GM23338 (cell line): ENCODE measurements at places on chromosomes 2 and 18. TPM values are rescaled to one million over a fixed set of nuclear protein-coding genes. Genes with fewer than 3 reads are reported as not detected.

- no peak for DNase-seq
Observed at GRCh38 chr2:30226144-30227032, 4.9 kb upstream of the LBH start.

GRCh38 chr2:30666266-30666874 lies 140.9 kb downstream of the CAPN13 start:
- peak; percentile 40 for DNase-seq

- DNase-seq: no peak
Observed at GRCh38 chr2:195322324-195322723, 334.7 kb upstream of the SLC39A10 start.

- DNase-seq: no peak
Observed at GRCh38 chr2:103363639-103364038, 601.8 kb downstream of the TMEM182 start.

DNA sequence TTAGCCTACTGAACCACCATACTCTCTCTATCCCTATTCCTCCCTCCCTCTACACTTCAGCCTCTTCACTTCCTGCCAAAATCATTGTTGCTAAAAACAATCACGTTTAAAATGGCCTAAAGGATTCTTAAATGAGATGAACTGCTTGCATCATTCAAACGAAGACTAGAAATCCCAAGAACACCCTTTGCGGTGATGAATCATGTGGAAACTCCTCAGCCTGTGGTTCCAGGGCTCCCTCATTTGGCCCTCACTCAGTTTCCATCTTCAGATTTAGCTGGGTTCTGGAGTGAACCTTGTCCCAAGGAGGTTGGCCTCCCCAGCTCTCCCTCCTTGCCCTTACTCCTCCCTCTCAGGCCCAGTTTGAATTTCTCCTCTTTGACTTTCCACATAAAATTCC lies 125.6 kb upstream of the CDC42EP3 start:
- no peak for DNase-seq

- no peak for DNase-seq
Observed at GRCh38 chr2:224734949-224735348, 18.8 kb upstream of the CCDC195 start.

DNA sequence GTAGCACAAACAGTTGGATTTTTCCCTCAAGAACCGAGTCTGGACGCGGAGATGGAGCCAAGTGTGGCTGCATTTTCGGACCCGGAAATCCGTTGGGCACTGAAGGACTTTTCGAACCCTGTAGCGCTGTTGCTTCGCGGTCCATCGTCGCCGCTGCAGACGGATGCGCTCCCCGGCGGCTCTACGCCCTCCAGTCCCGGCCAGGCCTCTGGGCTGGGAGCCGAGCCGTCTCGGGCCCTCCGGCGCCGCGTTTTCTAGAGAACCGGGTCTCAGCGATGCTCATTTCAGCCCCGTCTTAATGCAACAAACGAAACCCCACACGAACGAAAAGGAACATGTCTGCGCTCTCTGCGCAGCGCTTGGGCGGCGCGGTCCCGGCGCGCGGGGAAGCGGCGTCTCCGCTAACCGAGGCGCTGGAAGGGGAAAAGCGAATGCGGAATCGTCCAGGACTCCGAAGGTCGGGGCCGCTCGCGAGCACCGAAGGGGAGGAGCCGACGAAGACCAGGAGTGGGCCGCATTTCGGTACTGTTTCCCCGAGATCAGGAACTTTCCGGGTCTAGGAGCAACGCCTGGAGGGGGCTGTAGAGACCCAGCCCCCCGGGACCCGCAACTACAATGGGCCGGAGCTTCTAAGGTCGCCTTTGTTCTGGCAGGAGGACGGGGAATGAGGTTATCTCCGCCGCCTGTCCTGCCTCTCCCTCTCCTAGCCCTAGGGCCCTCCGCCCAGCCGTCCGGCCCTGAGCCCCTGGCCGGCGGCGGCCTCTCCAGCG lies 3.2 kb downstream of the EMX1 start:
- peak; percentile 83 for DNase-seq

- peak; percentile 8 for DNase-seq
Observed at GRCh38 chr2:50098242-50098641, 933.7 kb downstream of the NRXN1 start.

DNA sequence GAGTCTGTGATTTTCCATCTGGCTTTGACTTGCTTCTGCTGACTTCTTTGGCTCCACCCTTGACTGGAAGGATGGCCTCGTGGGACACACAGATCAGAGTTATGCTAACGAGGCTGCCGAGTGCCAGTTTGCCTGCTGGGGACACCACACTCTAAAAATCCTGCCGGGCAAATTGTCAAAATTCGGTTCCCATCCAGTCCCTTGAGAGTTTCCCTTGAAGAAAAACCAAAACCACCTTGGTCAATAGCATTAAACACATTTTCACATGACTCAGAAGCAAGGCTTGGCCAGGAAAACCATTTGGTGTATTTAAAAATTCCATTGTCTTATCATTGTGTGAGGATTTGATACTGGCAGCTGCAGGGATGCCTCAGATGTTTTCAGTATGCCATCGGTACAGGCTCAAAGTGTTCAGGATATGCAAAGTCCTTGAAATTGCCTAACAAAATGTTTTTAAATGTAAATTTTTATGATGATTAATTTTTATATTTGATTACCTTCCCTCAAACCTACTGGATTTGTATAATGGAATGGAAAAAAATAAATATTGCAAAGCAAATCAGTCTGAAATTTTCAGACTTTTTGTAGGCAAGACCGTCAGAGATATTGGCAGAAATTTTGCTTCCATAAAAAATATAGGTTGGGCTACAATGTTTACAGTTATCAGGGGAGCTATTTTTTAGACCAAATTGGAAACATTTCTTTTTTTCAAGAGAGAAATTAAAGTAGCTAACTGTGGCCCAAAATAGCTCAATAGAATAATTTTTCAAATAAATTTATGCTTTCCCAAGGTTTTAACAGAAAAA lies 41.6 kb downstream of the KCNE4 start:
- DNase-seq: no peak

DNA sequence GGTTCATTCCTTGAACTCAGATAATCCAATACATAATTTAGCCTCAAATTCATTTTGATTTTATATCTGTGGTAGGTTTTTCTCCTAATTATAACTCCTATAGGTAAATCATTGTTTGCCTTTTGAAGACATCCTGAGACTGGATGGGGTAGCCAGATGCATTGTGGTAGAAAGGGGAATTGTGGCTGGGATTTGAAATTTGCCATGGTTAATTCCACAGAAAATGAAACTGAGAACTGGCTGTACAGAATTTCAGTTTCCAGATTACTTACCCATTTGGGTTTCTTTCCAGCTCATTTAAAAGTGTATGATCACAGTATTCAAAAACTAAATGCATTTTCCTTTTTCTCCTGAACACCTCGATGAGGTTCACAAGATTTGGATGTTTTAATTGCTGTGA lies 18.2 kb downstream of the CDKL4 start:
- no peak for DNase-seq

- DNase-seq: no peak
Observed at GRCh38 chr18:9842448-9842847, 43.3 kb upstream of the TXNDC2 start.

DNA sequence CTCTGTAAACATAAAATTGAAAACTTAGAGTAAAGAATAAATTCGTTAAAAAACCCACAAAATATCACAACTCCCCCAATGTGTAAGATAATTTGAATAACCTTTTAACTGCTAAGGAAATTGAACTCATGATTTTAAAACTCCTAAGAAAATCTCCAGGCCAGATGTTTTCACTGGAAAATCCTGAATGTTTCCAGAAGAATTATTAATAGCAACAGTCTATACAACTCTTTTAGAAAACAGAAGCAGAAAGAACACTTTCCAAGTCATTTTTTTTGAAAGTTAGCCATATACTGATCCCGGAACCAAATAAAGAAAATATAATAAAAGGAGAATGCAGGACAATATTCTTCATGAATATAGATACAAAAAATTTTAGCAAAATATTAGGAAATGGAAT lies 165.6 kb downstream of the ACOXL start:
- no peak for DNase-seq

- peak; percentile 6 for DNase-seq
Observed at GRCh38 chr2:89833116-89833779, 1141.8 kb downstream of the RPIA start.

- DNase-seq: no peak
Observed at GRCh38 chr2:143870696-143871095, 649.2 kb downstream of the ZEB2 start.

DNA sequence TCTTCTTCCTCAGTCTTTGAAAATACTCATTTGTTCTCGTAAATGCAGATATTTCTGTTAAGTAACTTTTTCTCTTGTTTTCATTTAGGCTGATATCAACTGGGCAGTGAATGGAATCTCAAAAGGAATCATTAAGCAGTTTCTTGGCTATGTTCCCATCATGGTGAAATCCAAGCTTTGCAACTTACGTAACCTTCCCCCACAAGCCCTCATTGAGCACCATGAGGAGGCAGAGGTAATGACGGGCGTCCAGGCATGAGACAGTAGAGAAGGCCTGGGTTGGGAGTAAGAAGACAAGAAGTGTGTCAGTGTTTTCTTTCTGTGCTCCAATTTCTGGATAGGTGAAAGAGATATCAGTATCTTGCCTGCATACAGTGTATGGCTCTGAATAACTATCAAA lies 5.1 kb downstream of the POLR1B start:
- no peak for DNase-seq

- no peak for DNase-seq
Observed at GRCh38 chr2:128599700-128600099, 281.0 kb upstream of the HS6ST1 start.

DNA sequence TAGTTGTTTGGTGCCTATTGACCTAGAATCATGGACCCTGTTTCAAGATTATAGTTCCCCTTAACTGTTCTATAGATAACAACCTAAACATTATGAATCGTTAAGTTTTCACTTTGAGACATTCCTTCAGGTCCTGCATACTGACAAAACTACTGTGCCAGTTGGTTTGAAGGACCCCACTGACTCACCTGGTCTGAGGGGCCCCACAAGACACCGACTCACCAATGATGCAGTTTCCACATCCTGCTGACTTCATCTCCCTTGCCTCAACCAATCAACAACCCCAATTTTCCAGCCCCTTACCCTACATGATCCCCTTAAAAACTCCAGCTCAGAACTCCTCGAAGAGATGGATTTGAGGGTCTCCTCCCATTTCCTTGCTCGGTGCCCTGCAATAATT lies 89.6 kb upstream of the CCDC141 start:
- DNase-seq: no peak

GRCh38 chr2:38763228-38763627 lies 12.1 kb upstream of the SRSF7 start:
- no peak for DNase-seq

DNA sequence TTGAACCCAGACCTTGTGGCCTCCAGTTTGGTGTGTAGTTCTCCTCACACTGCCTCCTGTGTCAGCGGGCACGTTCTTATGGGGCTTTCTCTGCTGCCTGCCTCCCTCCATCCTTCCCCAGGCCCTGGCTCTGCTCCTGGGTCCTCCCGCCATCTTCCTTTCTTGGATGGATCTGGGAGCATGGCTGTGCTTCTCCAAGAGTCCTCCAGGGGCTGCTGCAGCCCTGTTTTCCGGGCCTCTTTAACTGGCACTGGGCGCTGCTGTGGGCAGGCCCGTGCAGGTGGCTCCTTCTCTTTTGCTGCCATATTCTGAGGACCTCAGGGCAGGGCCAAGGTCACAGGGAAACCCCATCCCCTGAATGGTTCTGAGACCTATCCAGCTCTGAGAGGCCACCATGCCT lies 17.8 kb downstream of the THNSL2 start:
- peak; percentile 74 for DNase-seq

DNA sequence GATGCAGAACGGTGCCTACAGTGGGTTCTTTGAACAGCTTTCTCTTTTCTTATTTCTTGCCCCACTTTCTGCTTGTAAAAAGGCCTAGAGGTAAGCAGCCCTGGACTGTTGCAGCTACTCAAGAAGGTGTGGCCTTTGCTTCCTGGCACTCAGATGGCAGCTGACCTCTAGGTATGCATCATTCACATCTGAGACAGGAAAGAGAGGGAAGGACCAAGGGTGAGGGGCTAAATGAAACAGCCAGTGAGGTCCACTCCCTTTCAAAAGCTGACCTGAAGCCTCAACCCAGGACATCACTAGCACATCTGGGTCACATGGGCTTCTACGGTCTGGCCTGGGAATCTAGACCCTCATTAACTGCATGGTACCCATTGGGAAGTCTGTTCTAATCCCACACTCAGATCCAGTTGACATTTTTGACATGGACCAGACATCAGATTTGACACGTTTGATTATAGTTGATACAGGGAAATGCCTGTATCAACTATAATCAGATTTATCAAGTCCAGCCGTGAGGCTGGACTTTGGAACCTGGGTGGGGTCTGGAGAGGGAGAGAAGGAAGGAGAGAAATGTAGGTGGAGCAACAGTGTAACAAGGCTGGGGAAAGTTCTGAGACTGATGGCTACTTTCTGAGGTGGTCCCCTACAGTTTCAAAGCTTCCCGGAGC lies 60.2 kb downstream of the E2F6 start:
- DNase-seq: no peak

- DNase-seq: no peak
Observed at GRCh38 chr2:180322781-180323180, 315.7 kb upstream of the CWC22 start.

DNA sequence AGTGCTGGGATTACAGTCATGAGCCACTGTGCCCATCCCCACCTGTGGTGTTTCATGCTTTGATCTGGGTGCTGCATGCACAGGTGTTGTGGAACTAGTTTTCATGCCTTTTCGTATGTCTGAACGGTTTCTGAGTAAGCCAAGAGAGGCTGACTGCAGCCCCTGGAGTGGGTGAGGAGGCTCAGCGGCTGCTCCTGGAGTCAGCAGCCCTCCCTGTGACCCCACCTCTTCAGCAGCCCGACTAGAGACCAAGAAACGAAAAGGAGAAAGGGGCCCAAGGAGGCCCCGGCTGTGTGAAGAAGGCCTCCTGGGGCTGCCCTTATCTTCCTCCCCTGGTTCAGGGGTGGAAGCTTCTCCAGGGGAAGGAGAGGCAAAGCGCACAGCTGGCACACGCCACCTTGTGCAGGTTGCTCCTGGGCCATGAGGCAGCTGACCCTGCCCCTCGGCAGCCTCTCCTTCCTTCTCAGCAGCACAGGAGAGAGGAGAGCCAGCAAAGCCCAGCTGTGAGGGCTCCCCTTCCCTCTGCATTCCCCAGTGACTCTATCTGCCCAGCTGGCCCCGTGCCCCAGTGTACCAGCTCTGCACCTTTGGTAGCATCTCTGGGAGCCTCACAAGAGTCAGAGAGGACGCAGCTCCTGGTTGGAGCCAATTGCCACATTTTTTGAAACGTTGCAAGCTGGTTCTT lies 182.5 kb upstream of the HS6ST1 start:
- DNase-seq: no peak

DNA sequence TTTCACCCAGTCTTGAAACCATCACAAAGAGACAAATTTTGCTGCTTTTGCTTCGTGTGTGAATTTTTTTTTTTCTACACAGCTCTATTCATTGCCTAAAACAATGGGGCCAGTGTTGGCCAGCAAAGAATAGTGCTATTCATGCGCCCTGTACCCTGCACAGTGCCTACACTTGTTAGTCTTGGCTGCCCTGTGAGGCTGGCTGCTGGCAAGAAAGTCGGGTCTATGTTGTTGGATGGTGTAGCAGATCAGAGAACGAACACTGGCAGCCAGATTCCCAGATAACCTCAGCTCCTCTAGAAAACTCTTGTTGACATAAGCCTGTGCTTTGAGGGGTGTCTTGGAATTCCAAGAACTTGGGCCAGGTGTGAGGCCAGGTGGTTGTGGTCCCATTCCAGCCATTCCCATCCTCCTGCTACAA lies 455.7 kb upstream of the TCF4 start:
- peak; percentile 67 for DNase-seq

The NEU2 gene
- not detected in 2 replicates for total RNA-seq

The FOXD4L1 gene
- total RNA-seq: not detected in 2 replicates

The COPS9 gene
- total RNA-seq: 91.7 and 160 TPM in 2 replicates

The UGT1A1 gene
- not detected in 2 replicates for total RNA-seq

The PJVK gene
- total RNA-seq: 2.1 and 3.0 TPM in 2 replicates

The WDPCP gene
- 13.0 and 20.4 TPM in 2 replicates for total RNA-seq

The GKN1 gene
- not detected in 2 replicates for total RNA-seq

The INHA gene
- 0.31 and 1.6 TPM in 2 replicates for total RNA-seq

The SPC25 gene
- total RNA-seq: 23.4 and 24.7 TPM in 2 replicates

The NTSR2 gene
- total RNA-seq: 0.10 TPM in 1 of 2 replicates, not detected in the other

The ADCYAP1 gene
- total RNA-seq: not detected in 2 replicates
